Occipital lobe (tissue), 3 donors: ENCODE measurements at places on chromosomes 11 and 22. TPM values are rescaled to one million over a fixed set of nuclear protein-coding genes. Genes with fewer than 3 reads are reported as not detected.

WBP2NL gene
- total RNA-seq, result 4.5 TPM

MRPL16 gene
- 29.6 TPM for total RNA-seq

CD3G gene
- total RNA-seq, result not detected

SAA1 gene
- total RNA-seq, result not detected

DNA sequence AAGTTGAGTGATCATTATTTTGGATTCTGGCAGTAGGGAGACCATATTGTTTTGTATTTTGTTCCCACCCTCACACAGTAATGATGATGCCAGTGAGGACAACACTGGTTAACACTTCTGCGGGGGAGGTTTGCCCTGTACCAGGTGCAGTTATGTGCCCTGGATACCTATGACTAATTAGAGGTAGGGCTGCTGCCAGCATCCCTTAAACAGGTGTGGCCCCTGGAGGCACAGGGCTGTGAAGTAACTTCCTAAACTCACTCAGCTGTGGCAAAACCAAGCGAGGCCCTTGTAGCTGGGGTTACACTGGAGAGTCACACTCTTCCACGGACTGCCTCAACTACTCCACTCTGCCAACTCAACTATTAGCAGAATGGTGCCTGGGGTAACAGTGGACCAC lies 64.5 kb downstream of the MCM5 start:
- no peak for DNase-seq

- DNase-seq, result no peak
Measured at GRCh38 chr11:67418476-67419281, 3.2 kb downstream of the CARNS1 start.

DNA sequence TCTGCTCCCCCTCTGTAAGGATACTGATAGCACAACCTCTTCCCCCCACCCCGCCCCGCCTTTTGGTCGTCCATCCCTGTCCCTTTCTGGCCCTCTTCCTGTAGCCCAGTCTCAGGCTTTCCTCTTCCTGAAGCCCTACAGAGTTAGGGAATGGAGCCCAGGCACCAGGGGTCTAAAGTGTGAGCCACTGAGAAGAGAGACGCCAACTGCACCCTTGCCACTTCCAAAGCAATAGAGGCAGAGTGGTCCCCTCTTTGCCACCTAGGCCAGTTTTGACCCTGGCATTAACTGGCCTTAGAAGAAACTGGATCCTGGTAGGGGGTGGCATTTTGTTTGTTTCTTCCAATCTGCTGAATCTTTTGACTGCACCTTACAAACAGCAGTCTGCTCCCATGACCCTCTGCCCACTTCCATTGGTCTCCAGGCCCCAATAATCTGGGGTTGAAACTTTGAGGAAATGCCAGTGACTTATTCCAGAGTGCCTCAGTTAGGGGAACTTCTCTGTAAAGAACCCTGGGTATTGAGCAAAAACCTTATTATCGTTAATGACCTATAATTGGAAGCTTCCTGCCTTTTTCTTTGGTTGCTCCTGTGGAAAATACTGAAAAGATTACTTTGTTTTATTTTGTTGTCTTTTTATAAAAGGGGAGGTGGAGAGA lies 9.7 kb upstream of the GRK2 start:
- DNase-seq, result no peak

DNA sequence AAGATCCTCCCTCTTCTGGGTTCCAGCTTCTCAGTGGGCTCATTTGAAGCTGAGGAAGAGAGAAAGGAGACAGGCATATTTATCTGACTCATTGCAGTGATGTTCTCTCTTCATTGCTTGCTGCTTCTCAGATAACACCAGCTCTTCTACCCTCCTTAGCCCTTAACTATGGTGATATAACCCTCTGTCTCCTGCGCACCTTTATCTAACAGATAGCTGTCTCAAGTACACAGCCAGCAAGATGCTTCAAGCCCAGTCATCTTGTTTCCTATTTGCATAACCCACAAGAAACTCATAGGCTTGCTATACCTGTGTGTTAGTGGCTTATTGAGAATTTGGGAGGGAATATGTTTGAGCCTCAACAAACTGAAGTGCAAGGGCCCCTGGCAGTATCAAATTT lies 12.6 kb downstream of the PRSS23 start:
- no peak for DNase-seq

DNA sequence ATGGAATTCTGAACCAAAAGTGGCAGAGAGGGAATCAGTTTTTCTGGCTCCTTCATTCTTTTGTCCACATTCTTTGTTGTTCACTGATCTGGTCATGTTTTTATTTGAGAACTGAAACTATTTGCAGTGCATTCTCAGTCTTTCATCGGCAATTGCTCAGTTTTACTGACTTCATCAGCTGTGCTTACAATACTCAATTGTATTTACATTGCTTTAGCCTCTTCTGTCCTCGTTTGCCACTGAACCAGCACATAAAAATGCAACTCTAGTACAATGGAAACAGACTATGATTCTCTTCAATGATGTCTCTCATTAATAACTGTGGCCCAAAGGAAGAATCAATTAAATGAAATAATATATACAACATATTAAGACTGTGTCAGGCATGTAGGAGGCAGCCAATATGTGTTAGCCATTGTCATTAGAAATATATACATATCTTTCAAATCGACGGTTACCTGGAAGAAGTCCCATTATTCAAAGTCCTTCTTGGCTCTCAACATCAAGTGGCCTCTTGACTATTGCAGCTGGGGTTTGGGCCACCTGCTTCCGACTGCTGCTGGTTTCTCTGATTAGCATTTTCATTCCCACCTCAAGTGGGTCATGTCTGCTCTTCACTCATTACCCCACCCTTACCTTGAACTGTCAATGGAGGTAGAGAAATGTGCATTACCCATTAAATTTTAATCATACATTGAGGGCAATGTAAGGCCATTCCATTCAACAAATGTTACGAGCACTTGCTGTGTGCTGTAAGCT lies 600.1 kb downstream of the INSC start:
- DNase-seq, result no peak

DNA sequence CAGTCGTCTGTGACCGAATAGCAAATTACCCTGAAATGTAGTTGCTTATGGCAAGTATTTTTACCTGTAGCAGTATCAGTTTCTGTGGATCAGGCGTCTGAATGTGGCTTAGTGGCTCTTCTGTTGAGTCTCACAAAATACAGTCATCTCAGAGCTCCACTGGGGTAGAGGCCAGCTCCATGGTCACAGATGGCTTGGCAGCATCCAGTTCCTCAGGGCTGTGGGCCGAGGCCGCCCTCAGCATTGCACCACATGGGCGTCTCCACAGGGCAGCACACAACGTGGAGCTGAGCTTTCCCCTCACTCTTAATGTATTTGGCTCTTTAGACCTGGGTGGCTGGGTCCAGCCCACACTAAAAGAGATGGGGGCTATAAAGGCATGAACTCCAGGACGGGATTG lies 57.8 kb downstream of the SBF1 start:
- no peak for DNase-seq
